ENCODE measurements at places on chromosomes 6 and 20. TPM values are rescaled to one million over a fixed set of nuclear protein-coding genes. Genes with fewer than 3 reads are reported as not detected.

OLIG3 gene
- not detected for total RNA-seq

SMOC2 gene
- total RNA-seq = not detected

LYRM4 gene
- 31.0 TPM for total RNA-seq

SYNDIG1 gene
- total RNA-seq = 2.7 TPM

CLDN20 gene
- total RNA-seq = not detected
